ENCODE measurements at places on chromosomes 12 and 14.

DNA sequence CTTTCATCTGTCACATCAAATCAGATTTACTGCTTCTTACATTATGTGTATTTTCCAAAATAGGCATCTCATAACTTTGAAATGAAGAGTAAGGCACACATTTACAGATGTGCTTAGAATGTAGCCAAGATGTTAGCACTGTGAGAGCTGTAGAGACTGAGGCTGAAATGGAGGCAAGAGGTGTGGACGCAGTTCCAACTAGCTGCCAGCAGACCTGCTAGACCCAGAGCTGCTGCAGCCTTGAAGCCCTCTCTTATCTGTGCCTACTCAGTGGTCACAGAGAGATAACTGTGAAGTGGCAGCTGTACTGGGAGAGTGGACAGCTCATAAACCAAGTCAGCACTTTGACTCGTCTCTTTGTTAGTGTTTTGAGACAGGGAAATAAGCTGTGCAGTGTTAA lies 470.9 kb downstream of the CCER1 start:
- no peak for DNase-seq

GRCh38 chr12:54725233-54725843 lies 77.2 kb upstream of the DCD start:
- no peak for DNase-seq

GRCh38 chr14:99755629-99756603 lies 37.3 kb upstream of the EML1 start:
- no peak for DNase-seq

DNA sequence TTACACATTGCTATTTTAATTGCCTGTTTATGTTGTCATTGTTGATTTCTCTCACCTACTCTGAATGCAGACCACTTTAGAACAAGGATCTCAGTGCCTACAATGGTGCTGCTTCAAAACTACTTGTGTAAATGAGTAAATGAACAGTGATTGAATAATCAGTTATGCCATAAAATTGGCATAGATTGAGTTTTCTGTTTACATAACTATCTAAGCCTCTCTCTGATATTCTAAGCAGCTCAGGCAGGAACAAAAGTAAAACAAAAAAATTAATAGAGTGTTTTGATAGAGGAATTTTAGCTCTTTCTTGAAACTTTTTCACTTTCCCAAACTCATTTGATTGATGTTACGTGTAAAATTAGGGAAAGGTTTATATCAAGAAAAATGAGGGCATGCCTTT lies 232.3 kb upstream of the KITLG start:
- no peak for DNase-seq

DNA sequence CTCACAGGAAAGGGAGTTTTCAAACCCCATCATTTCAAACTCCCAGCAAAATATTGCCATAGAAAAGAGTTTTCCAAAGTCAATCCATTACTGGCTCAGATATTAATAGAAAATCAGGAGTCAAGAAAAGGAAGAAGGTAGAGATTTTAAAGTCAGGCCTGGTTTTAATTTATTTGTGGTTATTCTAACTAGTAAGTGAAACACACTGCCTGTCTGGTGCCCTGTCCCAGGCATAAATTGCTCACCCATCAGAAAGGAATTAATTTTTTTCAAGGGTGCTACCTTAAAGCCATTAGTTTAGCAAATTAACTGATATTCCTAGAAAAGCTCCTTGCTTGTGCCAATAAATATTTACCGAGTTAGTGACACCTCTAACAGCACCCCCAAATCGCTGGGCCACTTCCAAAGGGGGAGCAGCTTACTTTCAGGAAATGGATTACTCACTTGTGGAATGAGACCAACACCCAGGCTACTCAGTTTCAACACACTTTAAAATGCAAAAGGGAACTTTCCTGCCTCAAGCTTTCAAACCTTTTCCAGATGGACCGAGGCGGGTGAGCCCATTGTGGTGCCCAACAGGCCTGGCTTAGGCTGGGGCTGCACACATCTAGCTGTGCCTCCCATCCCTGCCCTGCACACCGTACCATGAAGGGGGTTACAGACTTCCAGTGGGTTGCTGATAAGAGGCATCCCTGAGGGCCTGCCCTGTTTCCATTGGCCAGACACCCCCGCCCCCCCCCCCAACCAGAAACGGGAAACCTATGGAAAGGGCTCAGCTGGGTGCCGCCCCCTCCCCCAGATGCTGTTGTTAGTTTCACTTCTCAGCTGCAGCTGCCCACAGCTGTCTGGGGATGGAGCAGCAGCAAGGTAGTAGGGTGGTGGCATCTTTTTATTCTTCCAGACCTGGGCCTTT lies 117.2 kb downstream of the SAMD4A start:
- DNase-seq = no peak

DNA sequence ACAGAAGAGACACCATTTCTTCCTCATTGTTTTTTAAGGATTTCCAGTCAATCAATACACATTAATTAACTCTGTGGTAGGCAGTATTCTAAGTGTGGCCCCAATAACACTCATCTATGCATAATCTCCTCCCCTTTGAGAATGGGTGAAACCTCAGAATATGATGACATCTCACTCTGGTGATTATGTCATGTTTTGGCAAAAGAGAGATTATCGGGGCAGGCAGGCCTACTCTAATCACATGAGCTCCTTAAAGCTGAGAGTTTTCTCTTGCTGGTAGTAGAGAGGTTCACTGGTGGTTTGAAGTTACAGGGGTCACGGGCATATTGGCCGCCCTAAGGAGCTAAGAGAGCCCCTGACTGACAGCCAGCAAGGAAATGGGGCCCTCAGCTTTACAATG lies 7.1 kb upstream of the LGMN start:
- DNase-seq = no peak

- DNase-seq = no peak
These were observed 419.5 kb downstream of the TMEM121 start for GRCh38 chr14:105945896-105946295.

DNA sequence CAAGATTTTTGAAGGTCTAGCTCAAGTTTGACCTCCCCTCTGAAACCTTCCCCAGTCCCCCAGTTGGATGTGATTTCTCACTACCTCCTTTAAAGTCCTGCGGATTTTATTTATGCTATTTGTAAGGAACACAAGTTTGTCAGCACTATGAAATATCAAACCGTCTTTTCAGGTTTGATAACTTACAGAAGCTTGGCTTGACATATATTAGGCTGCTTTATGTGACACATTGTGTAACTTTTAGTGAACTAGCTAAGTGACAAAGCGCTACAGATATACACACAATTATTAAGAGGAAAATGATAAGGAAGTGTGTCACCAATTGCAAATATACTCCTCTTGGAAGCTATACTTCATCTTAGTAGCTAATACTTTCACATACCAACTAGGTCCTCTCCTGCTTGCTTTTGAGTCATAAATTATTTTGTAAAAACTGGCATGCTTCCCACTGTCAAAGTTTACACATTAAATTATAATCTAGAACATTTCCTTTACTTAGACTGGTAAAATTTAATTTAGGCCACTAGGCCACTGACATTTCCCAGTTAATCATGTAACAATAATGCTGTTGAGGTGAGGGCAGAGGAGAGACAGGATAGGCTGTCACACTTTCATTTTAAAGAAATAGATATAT lies 149.5 kb downstream of the TMTC3 start:
- DNase-seq = no peak

- DNase-seq = no peak
These were observed 22.7 kb downstream of the SNRPF start for GRCh38 chr12:95881331-95881955.

DNA sequence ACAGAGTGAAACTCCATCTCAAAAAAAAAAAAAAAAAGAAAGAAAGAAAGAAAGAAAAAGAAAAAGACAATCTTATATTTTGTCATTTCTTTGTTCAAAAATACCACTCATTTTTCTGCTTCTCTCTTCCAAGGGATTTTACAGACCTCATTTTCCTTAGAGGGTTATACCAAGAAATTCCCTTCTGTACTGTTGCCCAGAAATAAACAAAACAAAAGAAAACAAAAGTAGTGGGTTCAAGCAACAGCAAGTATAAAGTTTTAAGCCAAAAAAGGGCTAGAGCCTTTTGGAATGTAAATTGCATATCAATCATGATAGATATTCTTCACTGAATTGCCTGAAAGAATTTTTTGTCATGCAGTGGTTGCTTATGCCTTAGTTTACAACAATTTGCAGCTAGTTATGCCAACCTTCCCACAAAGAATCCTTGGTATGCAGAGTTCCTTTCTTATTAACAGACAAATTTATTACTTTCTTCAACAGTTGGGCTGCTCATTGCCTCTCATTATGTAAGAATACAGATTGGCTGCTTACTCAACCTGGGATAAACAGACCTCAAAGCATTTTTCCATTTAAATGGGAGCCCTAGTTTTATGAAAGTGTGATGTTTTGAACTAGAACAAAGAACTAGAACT lies 129.1 kb upstream of the PPFIA2 start:
- DNase-seq = no peak

- DNase-seq = no peak
These were observed 17.7 kb upstream of the SLC38A2 start for GRCh38 chr12:46390304-46390703.

GRCh38 chr14:103125098-103126070 lies 2.1 kb downstream of the TNFAIP2 start:
- DNase-seq = no peak

- no peak for DNase-seq
These were observed 138.0 kb upstream of the SLCO1C1 start for GRCh38 chr12:20557096-20557495.

DNA sequence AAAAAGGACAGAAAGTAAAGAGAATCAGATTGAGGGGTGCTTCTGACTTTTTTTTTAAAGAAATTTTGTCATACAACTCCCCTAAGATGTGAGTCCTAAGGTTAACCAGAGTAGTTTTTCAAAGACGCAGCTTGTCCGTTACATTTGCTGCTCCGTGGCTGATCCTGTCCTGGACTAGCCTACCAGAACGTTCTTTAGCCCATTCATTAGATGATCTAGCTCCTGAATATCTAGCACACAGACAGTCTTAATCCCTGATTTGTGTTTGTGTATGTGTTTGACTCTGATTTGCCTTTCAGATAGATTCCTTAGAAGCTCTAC lies 60.3 kb downstream of the SAMD4A start:
- DNase-seq = no peak

Data from stimulated activated CD4-positive, alpha-beta T cell treated with anti-CD3 and anti-CD28 coated beads, Interleukin-12 subunit alpha, Interleukin-12 subunit beta, amount 100 ng/mL, for 24 hours (primary cell).